Left colon (tissue), 2 donors: ENCODE measurements at places on chromosomes 5 and 9.

GRCh38 chr9:82202808-82203207, 214.2 kb downstream of the SPATA31D1 start:
- DNase-seq = no peak

GRCh38 chr5:145157841-145158240, 677.3 kb downstream of the PRELID2 start:
- no peak for DNase-seq

DNA sequence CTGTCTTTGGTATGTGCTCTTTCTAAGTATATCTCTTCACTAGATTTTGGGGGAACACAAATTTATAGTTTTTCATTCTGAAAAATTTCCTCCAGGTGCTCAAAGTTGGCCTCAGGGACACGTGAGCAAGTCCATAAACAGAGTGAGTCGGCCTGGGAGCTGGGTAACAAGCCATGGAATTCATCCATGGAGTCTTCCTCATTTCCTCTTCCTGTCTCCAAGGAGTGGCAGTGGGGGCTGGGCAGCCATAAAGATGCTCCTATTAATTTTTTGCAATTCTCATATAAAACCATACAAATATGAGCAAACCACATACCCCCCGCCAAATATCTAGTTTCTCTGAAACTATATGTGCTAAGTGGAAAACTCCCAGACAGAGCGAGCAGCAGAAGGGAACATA, 136.6 kb upstream of the OTULINL start:
- peak; percentile 53 for DNase-seq

- DNase-seq = no peak
These were observed 66.2 kb downstream of the SFXN1 start for GRCh38 chr5:175544586-175544985.

GRCh38 chr5:80409367-80409966, 1.6 kb downstream of the ZFYVE16 start:
- DNase-seq = no peak

- DNase-seq = no peak
These were observed 77.9 kb downstream of the CTSL start for GRCh38 chr9:87803623-87804345.

GRCh38 chr5:141747152-141748141, 65.4 kb upstream of the ARAP3 start:
- peak; percentile 39 for DNase-seq

- DNase-seq = no peak
These were observed 30.6 kb upstream of the ANKRD33B start for GRCh38 chr5:10533226-10533625.

GRCh38 chr9:99868845-99869244, 37.6 kb upstream of the STX17 start:
- DNase-seq = no peak

DNA sequence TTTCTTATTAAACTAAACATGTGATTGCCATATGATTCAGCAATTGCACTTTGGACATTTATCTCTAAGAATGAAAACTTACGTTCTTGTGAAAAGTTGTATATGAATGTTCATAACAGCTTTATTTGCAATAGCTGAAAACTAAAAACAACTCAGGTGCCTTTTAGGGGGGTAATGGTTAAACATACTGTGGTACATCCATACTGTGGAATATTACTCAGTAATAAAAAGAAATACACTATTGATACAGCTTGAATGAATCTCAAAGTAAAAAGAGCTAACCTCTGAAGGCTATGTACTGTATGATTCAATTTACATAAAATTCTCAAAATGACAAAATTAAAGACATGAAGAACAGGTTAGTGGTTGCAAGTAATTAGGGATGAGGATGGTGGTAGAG, 339.5 kb upstream of the PAPPA start:
- no peak for DNase-seq

DNA sequence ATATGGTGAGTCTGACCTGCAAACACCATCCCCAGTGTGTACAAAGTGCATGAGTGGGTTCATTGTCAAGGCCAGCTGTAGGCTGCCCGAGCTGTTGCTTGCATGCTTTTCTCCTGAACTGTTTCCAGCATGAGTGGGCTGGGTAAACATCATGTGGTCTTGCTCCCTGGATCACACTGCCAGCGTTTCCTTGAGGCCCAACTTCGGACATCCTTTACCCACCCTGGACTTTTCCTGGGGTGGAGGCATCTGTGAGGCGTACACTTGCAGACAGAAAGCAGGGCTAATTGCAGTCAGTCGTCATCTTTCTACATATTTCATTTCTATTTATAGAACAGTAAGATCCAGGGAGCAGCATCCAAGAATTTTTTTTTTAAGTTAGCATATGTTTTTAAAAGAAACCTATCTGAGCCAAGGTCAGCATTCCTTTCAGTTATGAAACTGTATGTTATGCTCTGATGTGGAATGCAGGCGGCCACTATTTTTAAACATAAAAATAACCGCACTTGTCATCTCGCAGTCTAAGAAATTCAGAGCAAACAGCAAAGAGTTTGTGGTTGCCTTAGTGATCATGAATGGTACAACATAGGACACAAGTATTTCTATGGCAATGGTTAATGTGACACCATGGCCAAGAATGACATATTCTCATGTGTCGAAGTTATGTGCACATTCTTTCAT, 106.5 kb upstream of the DMRT1 start:
- DNase-seq = no peak

DNA sequence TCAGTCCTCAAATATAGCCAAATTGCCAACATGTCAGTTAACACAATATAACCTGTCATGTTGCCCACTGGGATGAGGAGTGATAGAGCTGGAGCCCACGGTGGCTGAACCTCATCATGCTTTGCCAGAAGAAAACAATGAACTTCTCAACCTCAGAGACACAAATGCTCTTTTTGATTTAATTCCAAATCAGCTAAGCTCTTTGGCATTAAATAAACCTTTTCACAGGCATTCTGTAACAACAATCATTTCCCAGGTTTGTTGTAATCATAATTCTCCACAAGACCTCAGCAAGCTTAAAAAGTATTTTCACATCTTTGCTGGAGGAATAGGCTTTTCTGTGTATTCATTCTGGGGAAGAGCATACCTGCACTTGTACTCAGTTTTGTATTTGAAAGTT, 830.9 kb downstream of the MAT2B start:
- no peak for DNase-seq

DNA sequence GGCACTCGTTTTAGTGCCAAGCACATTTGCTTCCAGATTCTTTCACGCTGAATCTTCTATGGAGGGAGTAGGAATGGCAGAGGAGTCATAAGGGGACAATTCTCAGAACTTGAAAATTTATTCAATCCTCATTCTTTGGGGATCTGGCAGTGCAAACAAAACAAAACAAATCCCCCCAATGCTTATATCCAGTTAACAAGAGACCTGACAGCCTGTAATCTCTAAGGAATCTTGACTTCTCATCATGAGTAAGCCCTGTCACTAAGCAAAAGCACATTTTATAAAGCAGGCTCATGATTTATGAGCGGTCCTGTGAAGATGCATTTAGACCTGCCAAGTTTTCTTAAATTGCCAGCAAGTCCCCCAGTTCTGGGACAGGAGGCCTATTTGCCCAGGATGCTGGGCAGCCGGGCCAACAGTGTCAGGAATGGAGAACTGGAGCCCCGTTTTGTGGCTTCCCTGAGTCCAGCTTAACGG, 513.9 kb downstream of the CTNND2 start:
- no peak for DNase-seq
